Heart right ventricle (tissue), 16 donors: ENCODE measurements at places on chromosomes 5 and 9. TPM values are rescaled to one million over a fixed set of nuclear protein-coding genes. Genes with fewer than 3 reads are reported as not detected.

Gene RRAGA
- 97.0 TPM for total RNA-seq

Gene MLANA
- total RNA-seq, result not detected

Gene BHMT
- not detected for total RNA-seq

Gene PCDHB10
- total RNA-seq, result 0.66 TPM

Gene SLC6A19
- total RNA-seq, result 0.11 TPM

Gene SCAI
- total RNA-seq, result 4.4 TPM
